H1 (cell line): ENCODE measurements at places on chromosomes 7 and 10. TPM values are rescaled to one million over a fixed set of nuclear protein-coding genes. Genes with fewer than 3 reads are reported as not detected.

GRCh38 chr10:78381107-78381506 is 347.4 kb downstream of the RPS24 start:
- H3K36me3 ChIP-seq: no peaks in the 10 kb centered on the region
- H3K27ac ChIP-seq: no peak overlapping the region
- DNase-seq: no peak
- H3K4me1 ChIP-seq: no peaks in the 10 kb centered on the region; the same call in 1 of the 2 replicates
- H3K27me3 ChIP-seq: no peaks in the 10 kb centered on the region

- no peak overlapping the region for H3K4me3 ChIP-seq
- H3K4me1 ChIP-seq: peaks cover 3% of the 10 kb centered on the region
- no peak overlapping the region for H3K27ac ChIP-seq
- H3K36me3 ChIP-seq: no peaks in the 10 kb centered on the region
- H3K27me3 ChIP-seq: no peaks in the 10 kb centered on the region
Measured at GRCh38 chr7:139571190-139571589, 47.7 kb downstream of the CLEC2L start.

DNA sequence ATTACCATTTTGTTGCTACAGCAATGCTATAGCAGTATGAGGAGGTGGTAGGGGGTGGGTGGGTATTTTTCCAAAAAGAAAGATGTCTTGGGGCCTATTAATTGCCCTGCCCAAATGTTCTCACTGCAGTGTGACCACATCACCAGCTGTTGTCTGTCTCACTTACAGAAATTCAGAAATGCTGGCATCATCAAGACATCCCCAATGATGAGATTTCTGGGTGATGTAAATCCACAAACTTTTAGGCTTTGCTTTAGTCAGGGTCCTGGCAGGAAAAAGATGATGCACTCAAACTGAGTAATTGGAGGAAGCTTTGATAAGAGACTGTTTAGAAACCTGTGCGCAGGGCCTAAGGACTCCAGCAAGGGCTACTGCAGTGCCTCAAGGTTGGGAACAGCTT is 56.2 kb upstream of the OPN4 start:
- no peaks in the 10 kb centered on the region for H3K27me3 ChIP-seq
- H3K36me3 ChIP-seq: no peaks in the 10 kb centered on the region
- H3K4me3 ChIP-seq: no peak overlapping the region
- peaks cover 16% of the 10 kb centered on the region for H3K4me1 ChIP-seq
- DNase-seq: peak; percentile 7

GRCh38 chr7:20330928-20331909 is 519 bp downstream of the ITGB8 start:
- DNase-seq: no peak
- no peaks in the 10 kb centered on the region for H3K4me1 ChIP-seq
- H3K27me3 ChIP-seq: no peaks in the 10 kb centered on the region
- peak overlapping the region; percentile 75 for H3K27ac ChIP-seq
- H3K36me3 ChIP-seq: no peaks in the 10 kb centered on the region

Gene CALHM3
- total RNA-seq: 0.17 TPM in 1 of 2 replicates, not detected in the other
